T-helper 22 cell (primary cell): ENCODE measurements at places on chromosomes 12 and 14.

DNA sequence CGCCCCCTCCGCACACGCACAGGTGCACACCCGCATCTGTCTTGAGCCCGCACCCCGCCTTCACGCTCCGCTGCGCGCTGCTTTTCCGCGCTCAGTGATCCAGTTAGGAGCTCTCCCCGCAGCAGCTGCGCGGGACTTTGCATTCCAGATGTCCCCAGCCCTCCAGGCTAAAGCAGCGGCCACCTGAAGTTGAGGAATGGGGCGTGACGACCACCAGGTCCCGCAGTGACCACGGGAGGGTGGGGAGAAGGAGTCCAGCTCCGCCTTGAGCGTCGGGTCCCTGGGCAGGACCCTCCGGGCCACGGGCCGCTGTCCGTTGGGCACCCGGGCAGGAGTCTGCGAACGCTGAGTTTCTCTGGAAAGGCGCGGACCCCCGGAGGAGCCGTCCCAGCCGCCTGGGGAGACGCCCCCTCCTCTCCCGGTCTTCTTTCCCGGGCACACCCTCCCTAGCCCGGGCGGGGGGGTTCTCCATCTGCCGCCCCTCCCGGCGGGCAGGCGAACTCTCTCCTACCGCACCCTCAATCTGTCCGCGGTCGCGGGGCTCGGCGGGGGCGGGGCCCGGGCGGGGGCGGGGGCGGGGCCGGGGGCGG, 334 bp upstream of the TMEM132C start:
- no peak for DNase-seq

DNA sequence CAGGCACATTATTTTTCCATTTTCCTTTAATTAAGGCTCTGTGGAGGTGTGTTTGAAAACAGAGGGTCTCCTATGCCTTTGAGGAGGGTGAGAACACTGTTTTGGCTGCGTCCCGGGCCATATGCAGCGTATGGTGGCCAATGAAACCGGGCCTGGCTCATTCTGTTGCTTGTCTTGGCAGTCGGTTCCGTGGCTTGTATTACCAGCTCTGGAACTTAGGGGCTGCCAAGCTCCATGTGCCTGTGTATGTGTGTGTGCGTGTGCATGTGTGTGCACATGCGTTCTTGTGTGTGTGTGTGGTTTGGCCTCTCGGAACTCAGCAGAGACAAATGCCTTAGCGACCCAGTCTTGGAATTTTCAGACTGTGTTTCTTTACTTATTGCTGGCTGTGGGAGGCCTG, 2.7 kb downstream of the JDP2 start:
- DNase-seq: no peak

GRCh38 chr12:99985631-99986030, 895 bp upstream of the ANKS1B start:
- DNase-seq: no peak

GRCh38 chr12:67633708-67634107, 14.8 kb upstream of the DYRK2 start:
- no peak for DNase-seq

DNA sequence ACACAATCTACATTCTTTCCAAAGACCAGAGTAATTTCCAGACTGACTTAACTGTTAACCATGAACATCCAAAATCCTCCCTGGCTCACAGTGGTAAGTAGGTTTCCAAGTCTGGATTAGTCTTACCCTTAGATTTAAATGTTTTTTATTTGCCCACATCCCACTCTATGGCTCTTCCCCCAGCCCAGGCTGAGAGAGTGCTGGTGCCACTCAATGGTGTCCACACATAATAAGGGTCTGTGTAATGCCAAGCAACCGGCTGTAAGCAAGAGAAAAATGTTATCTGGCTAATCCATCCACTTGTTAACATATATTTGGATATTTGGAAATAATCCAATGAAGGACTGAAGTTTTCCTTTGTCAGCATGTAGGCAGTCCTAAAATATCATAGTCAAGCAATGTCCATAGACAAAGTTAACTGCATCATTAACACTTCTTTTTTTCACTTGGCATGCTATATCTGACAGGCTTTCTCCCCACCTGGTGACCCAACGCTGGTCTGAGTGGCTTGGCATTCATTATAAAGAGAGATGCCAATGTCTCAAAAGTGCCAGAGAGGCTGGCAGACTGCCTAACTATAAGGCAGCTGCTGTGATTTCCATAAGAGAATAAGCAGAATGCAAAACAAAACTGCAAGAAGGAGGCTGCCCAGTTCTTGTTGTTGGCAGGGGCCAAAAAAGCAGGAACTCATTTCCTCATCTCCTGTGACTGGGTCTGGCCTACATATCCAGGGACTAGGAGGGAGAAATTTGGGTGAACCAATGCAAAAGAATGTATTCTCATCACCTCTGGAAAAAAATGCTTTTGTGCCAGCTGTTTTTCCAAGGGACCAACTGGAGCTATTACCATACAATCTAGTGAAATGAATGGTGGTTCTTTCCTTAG, 13.9 kb upstream of the HOXC13 start:
- DNase-seq: no peak

GRCh38 chr14:58288106-58288792, 10.1 kb upstream of the ARID4A start:
- no peak for DNase-seq

GRCh38 chr12:96327346-96327745, 72.9 kb downstream of the CDK17 start:
- no peak for DNase-seq

- no peak for DNase-seq
These were observed 18.1 kb downstream of the ZBTB39 start for GRCh38 chr12:56988207-56988739.

DNA sequence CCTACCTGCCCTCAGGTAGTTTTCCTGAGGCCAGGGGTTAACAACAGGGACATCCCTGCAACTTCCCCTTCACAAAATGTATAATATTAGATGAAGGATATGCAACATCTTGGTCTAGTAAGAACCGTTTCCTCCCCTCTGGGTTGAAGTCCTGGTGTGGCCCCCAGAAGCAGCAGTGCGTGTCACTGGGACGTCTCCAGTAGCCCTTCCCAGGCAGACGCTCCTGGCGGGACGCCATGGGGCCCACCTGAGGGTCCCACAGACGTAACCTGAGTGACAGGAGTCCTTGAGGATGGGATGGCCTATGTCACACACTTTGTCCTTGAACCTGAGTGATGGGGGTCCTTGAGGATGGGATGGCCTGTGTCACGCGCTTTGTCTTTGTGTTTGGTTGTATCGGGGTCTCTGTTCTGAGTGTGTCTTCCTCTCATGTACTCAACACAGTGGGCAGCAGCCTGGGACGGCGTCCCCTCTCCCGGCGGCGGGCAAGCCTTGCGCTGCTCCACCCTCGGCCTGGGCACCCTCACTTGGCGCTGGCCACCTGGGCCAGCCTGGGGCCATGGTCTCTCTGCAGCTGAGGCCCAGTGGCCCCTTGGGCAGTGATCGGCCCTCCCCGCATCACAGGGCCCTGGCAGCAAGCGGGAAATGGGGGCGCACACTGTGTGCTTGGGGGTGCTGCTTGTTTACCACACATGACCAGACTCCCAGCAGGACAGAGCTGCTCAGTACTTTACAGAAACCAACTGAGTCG, 14.3 kb upstream of the AMN start:
- no peak for DNase-seq
